H1 (cell line): ENCODE measurements at places on chromosomes 5 and 9. TPM values are rescaled to one million over a fixed set of nuclear protein-coding genes. Genes with fewer than 3 reads are reported as not detected.

GRCh38 chr5:131222731-131223130 is 41.1 kb upstream of the CDC42SE2 start:
- H3K36me3 ChIP-seq: no peaks in the 10 kb centered on the region
- no peak for DNase-seq
- H3K27ac ChIP-seq: no peak overlapping the region
- H3K4me1 ChIP-seq: no peaks in the 10 kb centered on the region
- H3K27me3 ChIP-seq: no peaks in the 10 kb centered on the region

GRCh38 chr9:109258481-109259302 is 62.2 kb downstream of the EPB41L4B start:
- peaks cover 3% of the 10 kb centered on the region for H3K4me1 ChIP-seq
- no peak overlapping the region for H3K4me3 ChIP-seq
- no peaks in the 10 kb centered on the region for H3K27me3 ChIP-seq
- no peak overlapping the region for H3K27ac ChIP-seq

GRCh38 chr5:150789943-150790611 is 11.5 kb downstream of the SMIM3 start:
- H3K4me1 ChIP-seq: no peaks in the 10 kb centered on the region
- no peaks in the 10 kb centered on the region for H3K36me3 ChIP-seq
- no peak overlapping the region for H3K27ac ChIP-seq
- no peak overlapping the region for H3K4me3 ChIP-seq
- no peak for DNase-seq

- no peaks in the 10 kb centered on the region for H3K27me3 ChIP-seq
- H3K4me3 ChIP-seq: no peak overlapping the region
- no peaks in the 10 kb centered on the region for H3K36me3 ChIP-seq
- H3K27ac ChIP-seq: no peak overlapping the region
- no peak for DNase-seq
- H3K4me1 ChIP-seq: no peaks in the 10 kb centered on the region
Observed at GRCh38 chr9:88947581-88948573, 43.4 kb upstream of the S1PR3 start.

GRCh38 chr5:163190784-163191183 is 246.6 kb upstream of the CCNG1 start:
- H3K27ac ChIP-seq: no peak overlapping the region
- H3K4me3 ChIP-seq: no peak overlapping the region
- H3K36me3 ChIP-seq: no peaks in the 10 kb centered on the region
- DNase-seq: no peak
- H3K27me3 ChIP-seq: no peaks in the 10 kb centered on the region

- H3K36me3 ChIP-seq: no peaks in the 10 kb centered on the region
- no peak overlapping the region for H3K27ac ChIP-seq
- H3K4me3 ChIP-seq: no peak overlapping the region
- no peaks in the 10 kb centered on the region for H3K27me3 ChIP-seq
- H3K4me1 ChIP-seq: no peaks in the 10 kb centered on the region
Observed at GRCh38 chr9:97575673-97576200, 57.4 kb downstream of the TSTD2 start.

DNA sequence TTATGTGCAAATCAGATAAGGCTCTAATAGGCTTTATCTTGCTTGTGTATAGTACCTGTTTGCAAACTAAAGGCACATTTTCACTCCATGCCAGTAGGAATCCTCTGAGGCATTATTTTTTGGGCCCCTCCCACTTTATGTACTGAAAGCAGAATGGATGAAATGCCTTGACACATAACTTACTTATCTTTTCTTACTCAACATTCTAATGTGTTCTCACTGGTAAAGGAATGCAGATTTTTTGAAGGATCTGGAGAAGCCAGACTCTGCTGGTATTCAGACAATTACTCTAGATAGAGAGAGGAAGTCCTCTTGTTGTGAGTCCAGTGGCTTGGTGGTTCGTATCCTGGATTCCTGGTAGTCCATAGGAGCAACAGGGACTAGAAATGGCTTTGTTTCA is 336.7 kb downstream of the CCDC171 start:
- no peaks in the 10 kb centered on the region for H3K36me3 ChIP-seq
- H3K4me3 ChIP-seq: no peak overlapping the region
- no peak for DNase-seq

DNA sequence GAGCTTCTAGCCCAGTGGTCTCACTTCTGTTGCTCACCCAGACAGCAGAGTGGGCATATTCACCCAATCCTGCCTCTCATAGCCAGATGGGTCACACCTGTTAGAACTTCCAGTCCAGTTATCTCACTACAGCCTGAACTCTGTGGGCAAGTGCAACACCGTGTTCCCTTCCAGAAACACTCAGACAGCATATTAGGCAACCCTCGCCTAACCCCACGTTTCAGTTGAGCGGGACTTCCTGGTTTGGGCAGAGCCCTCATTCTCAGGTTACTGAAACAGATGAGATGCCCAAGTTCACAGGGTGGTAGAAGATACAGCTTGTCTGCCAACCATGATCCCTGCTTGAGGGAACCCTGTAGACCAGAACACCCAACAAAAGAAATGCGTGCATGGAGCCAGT is 538.2 kb downstream of the CYLC2 start:
- no peak overlapping the region for H3K4me3 ChIP-seq
- no peaks in the 10 kb centered on the region for H3K4me1 ChIP-seq
- DNase-seq: no peak
- H3K27me3 ChIP-seq: no peaks in the 10 kb centered on the region

DNA sequence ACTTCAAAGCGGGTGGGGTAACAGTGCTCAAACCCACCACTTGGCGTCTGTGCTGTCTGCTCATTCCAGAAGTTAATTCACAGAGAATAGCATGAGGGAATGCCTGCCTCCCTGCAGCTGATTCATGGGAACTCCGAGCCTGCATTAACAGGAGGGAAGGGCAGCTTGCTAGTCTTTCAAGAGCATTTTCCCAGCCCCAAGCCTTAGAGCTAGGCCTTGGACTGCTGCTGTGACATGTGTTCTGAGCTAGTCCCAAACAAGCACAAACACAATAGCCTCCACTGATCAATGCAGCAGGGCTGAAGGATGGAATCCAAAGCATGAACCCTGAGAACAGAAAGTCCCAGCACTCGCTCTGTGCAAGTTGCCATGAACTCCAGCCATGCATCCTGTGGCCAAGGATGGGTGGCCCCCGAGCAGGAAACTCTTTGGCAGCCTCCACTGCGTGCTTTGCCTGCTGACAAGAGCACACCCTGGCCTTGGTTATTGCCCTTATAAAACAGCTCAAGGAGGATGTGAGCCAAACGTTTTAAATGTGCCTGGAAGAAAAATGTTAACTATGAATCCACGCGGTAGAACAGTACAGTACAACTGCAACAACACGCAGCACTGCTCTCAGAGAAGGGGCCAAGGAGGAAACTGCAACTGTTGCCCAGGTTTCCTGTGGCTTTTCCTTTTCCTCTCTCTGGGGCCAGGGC is 653.1 kb upstream of the KLF4 start:
- no peaks in the 10 kb centered on the region for H3K27me3 ChIP-seq
- no peaks in the 10 kb centered on the region for H3K36me3 ChIP-seq
- no peak overlapping the region for H3K27ac ChIP-seq

- H3K4me1 ChIP-seq: no peaks in the 10 kb centered on the region
- DNase-seq: no peak
- H3K4me3 ChIP-seq: no peak overlapping the region
- H3K27ac ChIP-seq: no peak overlapping the region
- no peaks in the 10 kb centered on the region for H3K27me3 ChIP-seq
- H3K36me3 ChIP-seq: no peaks in the 10 kb centered on the region
Observed at GRCh38 chr5:115460472-115460871, 84.1 kb downstream of the FEM1C start.

The TMEM171 gene
- total RNA-seq: 1.0 and 1.5 TPM in 2 replicates

The IL5 gene
- total RNA-seq: not detected in 2 replicates

The ADRB2 gene
- total RNA-seq: 0.54 and 0.65 TPM in 2 replicates

The TMEM174 gene
- not detected in 2 replicates for total RNA-seq

The GTF3C4 gene
- total RNA-seq: 36.9 and 39.2 TPM in 2 replicates

The RGS7BP gene
- total RNA-seq: 2.3 TPM in 2 replicates

The PCDHA9 gene
- 0.28 and 0.36 TPM in 2 replicates for total RNA-seq

The PCDHB14 gene
- total RNA-seq: 2.7 and 2.9 TPM in 2 replicates

The TMC1 gene
- total RNA-seq: 0.82 and 0.95 TPM in 2 replicates

The FSTL4 gene
- 4.1 and 6.1 TPM in 2 replicates for total RNA-seq
